ENCODE measurements at places on chromosomes 4 and X.

DNA sequence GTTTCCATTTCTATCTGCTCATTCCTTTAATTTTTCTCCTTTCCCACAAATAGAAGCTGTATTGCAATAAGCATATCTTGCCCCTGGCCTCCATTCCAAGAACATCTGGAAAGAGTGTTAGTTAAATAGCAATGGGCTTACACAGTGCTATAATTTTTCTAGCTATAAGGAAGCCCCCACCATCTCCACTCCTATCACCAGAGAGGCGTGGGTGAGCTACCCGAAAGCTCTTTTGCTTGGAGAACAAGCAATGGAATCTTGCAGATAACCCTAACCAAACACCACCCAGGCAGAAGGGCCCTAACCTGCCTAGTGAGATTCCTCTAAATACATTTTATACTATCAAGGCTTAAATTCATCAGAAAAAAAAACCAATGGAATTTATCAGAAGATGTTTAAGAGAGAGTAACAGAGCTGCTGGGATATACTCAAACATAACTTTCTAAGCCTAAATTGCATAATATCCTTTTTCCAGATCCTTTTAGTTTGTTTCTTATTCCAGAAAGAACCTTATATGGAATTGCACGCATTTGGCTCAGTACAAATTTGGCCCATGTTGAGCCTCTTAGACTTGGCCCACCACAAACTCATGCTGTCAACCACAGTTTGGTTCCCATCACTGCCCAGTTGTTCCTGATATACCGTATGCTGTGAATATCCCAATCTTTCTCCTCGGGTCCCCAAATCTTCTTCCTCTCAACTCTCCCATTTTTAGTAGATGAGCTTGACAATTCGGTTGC is 91.6 kb upstream of the PLAC1 start:
- DNase-seq = no peak

DNA sequence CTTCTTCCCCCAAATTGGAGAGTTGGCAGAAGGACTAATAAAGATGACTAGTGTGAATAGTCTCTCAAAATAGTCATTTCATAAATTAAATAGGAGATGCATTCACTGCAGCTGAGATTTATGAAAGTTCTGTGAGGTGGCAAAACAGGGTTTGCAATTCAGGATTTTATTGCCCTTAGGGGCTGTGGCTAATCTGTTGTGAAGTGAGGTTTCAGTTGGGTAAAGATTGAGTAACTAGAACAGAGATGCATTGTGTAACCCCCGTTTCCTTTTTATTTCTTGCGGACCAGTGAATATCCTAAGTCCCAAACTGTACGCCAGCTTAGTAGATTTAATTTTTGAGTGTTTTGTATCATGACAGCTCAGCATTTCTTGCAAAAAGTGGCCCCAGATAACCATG is 16.2 kb upstream of the SCRG1 start:
- DNase-seq = no peak

GRCh38 chrX:22818061-22818460 is 181.7 kb upstream of the DDX53 start:
- DNase-seq = no peak

DNA sequence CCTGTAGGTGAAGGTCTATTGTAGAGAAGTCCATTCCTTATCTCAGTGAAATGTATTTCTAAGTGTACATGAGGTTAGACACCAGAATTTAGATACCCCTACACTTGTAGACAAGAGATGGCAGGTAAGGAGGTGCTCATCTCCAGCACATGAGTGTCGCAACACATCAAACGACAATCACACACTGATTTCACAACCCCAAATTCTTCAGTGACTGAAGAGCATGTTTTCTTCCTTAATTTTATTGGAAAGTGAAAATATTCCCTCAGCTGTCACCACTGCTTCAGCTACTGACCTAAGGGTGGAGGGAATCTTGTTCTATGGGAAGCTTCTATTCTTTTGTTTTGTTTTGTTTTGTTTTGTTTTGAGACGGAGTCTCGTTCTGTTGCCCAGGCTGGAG is 280.3 kb downstream of the ARHGAP24 start:
- DNase-seq = no peak

DNA sequence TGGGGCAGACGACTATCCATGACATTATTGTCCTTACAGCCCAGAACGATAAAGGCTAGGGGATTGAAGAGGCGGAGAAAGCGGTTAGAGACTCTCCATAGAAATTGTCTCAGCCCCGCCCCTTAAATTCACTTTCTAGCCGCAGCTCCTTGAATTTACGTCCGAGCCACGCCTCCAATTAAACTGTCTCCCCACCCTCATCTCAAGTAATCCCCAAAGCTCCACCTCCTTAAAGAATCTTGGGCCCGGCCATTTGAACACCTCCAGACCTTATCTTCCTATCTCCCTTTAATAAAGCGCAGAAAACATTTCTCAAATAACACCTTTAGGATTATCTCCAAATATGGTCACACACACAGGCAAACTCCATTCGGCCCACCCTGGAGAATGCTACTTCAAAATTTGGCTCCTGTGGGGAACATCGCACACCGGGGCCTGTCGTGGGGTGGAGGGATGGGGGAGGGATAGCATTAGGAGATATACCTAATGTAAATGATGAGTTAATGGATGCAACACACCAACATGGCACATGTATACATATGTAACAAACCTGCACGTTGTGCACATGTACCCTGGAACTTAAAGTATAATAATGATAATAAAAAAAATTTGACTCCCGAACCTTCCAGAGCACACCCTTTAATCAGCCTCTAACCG is 7.2 kb upstream of the MAGIX start:
- DNase-seq = no peak

GRCh38 chr4:168945291-168945690 is 64.8 kb downstream of the CBR4 start:
- DNase-seq = no peak

- no peak for DNase-seq
These were observed 54.2 kb downstream of the PLAC1 start for GRCh38 chrX:134603806-134604700.

DNA sequence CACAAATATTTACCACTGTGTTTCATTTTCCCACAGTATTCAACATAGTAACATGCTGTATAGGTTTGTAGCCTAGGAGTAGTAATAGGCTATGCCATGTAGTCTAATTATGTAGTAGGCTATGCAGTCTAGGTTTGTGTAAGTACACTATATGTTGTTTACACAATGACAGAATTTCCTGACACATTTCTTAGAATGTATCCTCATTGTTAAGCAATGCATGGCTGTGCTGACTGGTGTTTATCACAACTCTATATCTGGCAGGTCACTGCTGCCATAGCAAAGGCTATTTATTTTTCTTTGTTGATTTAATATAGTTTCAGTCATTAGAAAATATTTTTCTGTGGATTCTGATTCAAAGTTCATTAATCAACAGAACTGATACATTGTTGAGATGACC is 108.3 kb upstream of the TEX13A start:
- DNase-seq = no peak

DNA sequence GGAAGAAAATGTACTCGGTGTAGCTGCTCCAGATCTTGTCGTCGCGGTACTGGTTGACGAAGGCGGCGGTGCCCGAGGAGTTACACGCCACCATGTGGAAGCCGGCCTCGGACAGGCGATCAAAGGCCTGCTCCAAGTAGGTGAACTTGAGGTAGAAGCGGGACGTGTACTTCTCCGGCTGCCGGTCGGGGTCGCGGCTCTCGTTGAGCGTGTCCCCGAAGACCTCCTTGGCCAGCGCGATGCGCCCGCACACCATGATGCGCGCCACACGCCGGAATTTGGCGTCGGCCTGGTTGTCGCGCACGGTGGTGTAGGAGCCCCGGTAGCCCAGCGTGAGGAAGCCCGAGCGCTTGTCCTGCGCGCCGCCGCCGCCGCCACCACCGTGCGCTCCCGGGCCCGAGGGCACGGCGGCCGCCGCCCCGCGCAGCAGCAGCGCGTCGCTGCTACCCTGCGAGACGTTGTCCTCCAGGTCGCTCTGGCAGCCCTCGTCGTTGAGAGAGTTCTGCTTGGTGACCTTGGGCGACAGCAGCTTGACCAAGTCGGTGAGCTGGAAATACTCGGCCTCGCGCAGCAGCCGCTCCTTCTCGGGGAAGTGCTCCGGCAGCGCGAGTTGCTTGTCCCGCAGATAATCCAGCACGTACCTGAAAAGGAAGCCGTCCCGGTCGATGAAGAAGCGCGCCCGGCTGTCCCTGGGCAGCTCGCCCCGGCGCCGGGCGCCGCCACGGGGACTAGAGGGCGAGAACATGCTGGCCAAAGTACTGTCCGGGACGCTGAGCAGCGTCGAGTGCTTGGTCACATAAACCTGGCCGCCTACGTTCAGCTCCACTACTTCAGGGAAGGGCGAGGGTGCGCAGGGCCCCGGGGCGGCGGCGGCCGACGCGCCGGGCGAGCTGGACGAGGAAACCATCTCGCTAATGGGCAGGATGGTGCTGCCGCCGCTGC is 775 bp downstream of the KCTD8 start:
- peak; percentile 6 for DNase-seq

- DNase-seq = no peak
These were observed 74.9 kb upstream of the PABPC4L start for GRCh38 chr4:134276476-134276875.

DNA sequence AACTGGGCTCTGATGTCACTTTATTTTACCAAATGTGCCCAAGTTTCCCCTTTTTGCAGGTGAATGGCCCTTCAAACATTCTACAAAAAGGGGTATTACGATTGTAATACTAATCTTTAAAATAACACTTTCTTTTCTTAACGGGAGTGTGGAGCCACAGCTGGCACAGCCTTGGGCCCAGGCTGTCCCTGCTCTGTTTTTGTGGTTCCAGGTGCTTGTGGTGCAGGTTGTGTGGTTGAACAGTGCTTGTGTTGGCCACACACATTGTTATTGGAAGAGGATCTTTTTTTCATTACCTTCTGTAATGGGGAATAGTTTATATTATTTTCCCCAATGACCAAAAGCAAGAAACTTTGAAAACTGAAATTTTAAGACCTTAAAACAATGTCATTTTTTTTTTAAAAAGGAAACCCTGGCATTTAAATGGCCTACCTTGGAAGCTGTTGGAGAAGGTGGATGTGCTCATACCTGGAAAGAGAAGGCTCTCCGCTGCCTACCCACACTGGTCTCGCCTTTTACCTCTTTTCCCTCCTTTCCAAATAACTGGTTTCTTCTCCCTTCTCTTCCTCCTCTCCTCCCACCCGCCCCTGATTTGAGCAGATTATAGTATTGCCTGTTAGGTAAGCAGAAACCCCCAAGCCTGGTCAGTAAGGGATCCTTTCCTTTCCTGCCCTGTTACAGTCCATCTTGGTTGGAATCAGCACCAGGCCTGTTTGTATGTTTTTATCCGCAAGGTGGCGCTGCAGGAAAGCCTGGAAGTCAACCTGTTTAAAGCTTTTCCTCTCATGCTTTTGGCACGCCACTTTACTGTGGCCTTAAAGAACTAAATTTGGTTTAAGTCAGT is 28.6 kb downstream of the HADH start:
- peak; percentile 83 for DNase-seq

DNA sequence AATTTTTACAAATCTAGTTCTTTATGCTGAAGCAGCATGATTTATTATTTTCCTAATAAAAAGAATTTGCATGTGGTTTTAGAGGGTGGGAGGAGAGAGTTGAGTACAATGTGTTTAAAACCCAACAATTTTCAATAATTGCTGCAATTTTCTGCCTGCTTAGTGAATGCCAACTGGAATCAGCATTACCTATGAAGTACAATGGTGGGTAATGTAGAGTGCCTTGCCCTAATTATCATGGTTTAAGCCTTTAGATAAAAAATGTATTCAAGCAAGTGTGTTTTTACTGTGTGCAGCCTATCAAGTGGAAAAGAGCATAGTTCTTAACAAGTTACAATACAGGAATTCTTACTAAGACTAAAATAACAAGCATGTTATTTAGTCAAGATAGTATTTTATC is 77.9 kb upstream of the ANKRD50 start:
- no peak for DNase-seq

DNA sequence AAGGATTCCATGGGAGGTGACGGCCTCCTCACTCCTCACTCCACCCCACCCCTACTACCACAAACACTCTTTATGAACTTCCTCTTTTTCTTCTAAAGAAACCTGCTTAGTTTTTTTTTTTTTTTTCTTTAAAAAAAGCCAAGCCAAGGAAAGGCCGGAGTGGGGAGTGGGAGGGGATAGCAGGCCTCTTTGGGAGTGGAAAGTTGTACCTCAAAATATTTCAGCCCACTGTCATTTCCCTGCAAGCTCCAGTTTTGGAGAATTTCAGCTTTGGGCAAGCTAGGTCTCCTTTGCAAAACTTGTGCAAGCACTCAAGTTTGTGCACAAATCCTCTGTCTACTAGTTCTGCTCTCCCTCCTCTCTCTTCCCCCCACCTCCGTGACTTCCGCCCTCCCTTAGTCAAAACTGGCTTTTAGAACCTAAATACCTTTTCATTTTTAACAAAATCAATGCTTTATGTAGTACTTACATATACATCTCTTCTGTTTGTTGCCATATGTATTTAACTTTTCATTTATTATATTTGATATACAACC is 512 bp upstream of the ANTXR2 start:
- DNase-seq = peak; percentile 59

GRCh38 chrX:100681599-100681998 is 37.6 kb downstream of the SRPX2 start:
- no peak for DNase-seq

DNA sequence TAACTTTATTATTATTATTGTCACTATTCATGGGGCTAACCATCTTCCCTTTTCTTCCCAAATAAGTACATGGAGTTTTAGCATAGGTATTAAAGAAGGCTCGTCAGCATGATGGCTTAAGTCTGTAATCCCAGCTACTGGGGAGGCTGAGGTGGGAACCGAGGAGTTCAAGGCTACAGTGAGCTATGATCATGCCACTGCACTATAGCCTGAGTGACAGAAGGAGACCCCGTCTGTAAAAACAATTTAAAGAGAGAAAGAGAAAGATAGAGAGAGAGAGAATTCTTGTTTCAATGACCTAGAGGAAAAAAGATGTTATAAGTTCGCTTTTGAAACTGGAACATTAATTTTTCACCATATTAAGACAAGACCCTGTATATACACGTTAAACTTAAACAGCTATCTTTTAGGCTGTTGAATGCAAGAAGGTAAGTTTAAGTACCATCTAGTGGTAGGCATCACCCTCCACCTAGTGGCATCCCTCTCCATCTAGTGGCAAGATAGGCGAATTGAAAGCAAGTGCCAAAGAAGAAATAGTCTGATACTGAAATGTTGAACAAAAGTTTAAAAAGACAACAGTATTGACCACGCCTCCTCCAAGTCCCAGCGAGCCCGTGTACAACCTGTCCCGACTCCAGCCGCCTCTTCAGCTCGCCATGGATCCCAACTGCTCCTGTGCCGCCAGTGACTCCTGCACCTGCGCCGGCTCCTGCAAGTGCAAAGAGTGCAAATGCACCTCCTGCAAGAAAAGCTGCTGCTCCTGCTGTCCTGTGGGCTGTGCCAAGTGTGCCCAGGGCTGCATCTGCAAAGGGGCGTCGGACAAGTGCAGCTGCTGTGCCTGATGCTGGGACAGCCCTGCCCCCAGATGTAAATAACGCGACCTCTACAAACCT is 26.0 kb upstream of the YTHDC1 start:
- DNase-seq = peak; percentile 75

GRCh38 chrX:152904151-152905080 is 6.5 kb downstream of the ZNF185 start:
- peak; percentile 31 for DNase-seq

- no peak for DNase-seq
These were observed 868 bp downstream of the PLS3 start for GRCh38 chrX:115561605-115562479.
